Prostate gland (tissue), 2 donors: ENCODE measurements at places on chromosomes 2 and 18.

DNA sequence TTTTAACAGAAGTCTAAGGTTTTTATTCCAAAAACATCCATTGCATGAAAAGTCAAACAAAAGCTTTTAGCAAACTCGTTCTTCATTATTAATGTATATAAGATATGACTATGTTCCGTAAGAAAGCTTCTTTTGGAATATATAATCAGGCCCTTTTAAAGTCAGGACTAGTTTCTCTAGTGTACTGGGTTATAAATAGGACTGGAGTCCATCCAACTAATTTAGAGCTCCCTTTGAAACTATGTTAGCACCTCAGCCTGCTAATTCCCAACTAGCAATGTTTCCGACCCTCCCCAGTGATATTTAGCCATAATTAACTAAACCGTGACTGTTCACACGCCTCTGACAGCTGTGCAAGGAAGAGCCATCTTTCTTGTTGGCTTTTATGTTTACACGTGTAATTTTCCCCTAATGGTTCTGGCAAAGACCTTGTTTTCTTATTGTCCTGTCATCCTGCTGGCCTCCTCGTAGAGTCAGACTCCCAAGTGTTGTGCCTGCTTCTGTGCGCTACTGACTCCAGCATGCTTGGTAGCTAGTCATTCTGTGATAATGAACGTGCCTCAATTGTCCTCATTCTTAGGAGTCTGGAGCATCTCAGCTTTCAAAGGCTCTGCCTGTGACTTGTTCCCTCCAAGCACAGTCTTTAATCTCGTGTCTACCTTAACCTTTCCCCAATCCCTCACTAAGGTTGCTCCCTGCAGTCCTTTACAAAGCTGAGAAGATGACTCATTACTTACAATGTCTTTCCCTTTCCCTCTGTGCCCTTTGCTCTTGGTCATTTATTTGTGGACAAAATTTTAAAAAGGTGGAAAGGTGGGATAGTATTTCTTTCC is 172.2 kb upstream of the RASGRP3 start:
- DNase-seq, result no peak

GRCh38 chr2:181483211-181483610 is 26.0 kb downstream of the ITGA4 start:
- no peak for DNase-seq

DNA sequence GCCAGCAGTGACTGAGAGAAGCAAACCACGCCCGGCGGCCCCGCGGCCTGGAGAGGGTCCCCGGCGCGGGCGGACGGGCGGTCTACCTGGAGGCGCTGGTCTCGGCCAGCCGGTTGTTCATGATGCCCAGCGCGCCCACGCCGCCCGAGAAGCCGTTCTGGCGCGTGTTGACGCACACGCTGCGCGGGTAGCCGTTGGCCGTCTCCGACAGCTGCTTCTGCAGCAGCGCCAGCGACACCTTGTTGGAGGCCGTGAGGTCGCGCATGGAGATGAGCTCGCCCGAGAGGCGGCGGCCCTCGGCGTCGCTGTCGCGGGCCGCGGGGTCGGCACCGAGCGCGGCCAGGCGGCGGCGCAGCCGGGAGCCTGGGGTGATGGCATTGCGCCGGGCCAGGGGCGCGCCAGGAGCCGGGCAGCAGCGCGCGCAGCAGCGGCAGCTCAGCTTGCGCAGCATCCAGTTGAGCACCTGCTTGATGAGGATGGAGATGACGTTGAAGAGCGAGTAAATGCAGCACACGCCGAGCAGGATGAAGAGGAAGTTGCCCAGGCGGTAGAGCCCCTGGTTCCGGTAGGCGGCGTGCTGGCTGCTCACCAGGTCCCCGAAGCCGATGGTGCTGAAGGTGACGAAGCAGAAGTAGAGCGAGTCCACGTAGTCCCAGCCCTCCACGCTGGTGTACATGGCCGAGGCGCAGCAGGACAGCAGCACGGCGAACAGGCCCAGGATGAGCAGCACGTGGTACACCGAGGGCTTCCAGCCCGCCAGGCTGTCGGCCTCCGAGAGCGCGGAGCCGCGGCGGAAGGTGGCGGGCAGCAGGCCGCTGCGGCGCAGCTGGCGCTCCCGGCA is 118.1 kb downstream of the MSH2 start:
- DNase-seq, result peak; percentile 6

GRCh38 chr2:30915486-30915885 is 108.2 kb upstream of the CAPN13 start:
- peak; percentile 14 for DNase-seq

DNA sequence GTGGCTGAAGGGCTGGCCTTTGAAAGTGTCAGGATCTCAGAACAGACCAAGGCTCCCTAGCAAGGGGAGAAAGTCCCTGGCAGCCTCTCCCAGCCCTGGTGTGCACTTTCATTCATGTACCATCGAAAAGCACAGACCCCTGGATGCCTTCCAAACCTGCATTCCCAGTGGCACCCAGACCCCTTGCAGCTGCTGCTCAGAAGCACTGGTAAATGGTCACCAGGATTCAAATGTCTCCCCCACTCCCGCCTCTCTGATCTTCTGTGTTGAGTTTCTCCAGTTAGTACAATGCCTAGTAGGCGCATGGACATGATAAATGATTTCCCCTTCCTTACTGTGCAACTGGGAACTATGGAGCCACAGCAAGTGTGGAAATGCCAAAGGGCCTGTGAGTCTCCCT is 180.0 kb downstream of the GLI2 start:
- DNase-seq, result no peak

DNA sequence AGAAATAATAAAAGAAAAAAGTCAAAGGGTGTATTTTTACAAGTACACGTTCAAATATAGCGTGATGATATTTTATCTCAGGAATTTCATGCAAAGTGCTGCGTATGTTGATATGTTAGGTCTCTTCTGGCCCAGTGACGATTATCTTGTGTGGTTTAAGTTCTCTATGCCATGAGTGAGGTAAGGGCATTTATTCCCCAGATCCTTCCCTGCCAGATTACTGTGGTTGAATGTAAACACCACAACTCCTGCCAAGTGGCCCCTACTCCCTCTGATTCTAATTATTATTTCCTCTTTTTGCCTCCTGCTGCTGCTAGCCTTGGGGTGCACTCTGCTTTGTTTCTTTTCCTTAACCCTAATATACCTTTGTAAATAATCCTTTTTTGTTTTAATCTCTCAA is 12.2 kb downstream of the SCN2A start:
- no peak for DNase-seq

DNA sequence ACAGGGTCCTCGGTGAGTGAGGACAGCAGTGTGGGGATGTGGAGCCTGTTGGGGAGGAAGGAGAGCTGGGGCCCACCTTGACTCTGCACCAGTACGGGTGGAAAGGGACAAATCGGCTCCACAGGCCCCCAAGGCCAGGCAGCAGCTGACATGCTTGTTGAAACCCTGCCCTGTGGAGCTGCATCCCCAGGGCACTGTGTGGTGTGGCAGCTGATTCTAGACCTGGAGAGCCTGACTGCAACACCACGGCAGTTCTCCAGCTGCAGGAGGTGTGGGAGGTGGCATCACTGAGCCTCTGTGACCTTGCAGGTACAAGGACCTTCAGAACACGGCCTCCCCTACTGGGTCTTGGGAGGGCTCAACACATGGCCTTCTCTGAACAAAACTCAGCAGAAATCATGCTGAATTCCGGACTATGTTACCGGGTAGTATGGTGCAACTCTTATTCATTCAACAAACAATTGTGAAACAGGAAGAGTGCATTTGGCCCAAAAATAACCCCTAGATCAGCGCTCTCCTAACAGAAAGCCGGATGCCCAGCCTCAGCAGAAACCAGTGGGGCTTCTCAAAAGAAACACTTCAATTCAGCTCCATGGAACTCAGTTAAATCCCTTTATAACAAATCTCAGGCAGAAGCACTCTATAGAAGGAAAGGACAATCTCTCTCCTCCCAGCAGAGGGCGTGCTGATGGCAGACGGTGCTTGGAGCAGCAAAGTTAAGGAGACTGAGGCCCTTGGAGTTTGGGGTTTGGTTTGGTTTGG is 104.4 kb upstream of the SALL3 start:
- DNase-seq, result peak; percentile 39

- DNase-seq, result no peak
Observed at GRCh38 chr18:36066001-36066400, 1.4 kb downstream of the RPRD1A start.
